Neuronal stem cell (in vitro differentiated cells): ENCODE measurements at places on chromosomes 4 and X.

DNA sequence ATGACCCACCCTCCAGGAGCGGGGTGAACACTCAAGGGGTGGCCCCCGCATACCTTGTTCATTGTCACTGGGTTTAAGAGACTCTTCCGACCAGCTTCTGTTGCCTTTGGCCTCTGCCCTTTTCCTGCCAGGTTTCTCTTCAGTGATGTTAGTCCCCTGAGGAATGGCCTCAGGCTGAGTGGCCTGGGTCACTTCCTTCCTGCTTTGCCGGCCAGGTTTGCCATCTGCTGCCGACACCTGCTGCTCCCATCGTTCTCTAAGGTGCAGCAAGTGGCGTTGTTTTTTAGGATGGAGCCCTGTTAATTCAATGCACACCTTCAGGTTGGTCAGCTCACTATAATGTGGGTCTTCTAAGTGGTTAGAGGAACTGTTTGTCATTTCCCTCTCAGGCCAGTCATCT lies 34.2 kb downstream of the BCOR start:
- no peak for DNase-seq

- DNase-seq: no peak
These were observed 7.3 kb upstream of the SEL1L3 start for GRCh38 chr4:25870081-25870480.

DNA sequence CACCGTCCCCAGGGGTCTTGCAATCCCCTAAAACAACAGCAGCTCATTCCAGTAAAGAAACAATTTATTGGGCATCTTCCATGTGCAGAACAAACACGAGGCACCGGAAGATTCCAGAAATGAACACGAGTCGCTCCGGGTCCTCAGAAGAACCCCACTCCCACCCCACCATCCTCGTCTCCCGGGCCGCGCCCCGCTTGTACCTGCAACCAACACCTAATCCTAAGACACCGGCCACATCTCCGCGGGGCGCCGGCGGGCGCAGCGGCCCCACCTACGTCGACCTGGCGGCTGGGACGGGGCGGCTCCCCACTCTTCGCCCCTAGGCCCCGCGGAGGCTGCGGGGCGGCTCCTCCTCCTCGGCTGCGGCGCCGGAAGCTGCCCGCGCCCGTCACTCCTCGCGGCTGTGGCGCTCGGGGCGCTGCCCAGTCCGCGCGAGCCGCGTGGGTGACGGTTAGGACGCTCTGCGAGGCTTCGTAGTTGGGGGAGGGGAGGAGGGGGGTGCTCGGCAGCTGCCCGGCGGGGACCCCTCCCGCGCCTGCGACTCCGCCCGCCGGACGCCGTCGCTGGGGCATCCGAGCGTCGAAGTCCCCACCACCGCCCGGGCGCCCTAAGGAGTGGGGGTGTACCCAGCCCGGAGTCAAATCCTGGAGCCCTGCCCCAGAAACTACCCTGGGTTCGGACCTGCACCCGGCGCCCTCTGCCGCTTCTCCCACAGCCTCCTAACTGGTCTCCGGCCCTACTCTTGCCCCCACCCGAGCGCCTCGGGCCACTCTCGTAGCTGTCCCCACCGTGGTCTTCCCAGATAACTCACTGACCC lies at the start of gene CCDC158:
TSS of gene CCDC158 (minus strand) at position 380 of the 820 bp plus-strand sequence. CDS start 17,934 bp downstream, outside the sequence.
- DNase-seq: no peak

DNA sequence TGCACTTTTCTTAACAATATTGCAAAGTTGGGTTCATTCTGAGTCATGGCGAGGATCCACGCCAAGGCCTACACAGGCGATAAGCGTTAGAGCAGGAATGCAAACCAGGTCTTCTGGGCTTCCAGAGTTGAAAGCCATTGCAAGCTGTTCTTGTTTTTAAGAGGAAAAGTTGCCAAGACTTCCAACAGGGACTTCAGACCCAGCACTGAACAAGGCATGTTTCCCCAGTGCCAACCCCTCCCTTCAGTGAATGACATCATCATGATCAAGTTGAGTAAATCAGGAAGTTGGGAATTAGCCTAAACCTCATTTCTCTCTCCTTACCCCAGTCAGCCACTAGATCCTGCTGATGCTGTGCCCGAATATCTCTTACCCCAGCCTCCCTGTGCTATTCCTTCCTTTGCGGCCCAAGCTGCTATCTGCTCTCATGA lies 355.1 kb downstream of the HS3ST1 start:
- DNase-seq: no peak

GRCh38 chr4:101835121-101835904 lies 44.8 kb downstream of the BANK1 start:
- no peak for DNase-seq

- DNase-seq: no peak
These were observed 1391.6 kb downstream of the ADGRL3 start for GRCh38 chr4:62591756-62592155.

- no peak for DNase-seq
These were observed 21.6 kb downstream of the KANTR start for GRCh38 chrX:53115550-53115874.

GRCh38 chrX:57899906-57900305 lies 10.4 kb downstream of the ZXDA start:
- DNase-seq: no peak

- no peak for DNase-seq
These were observed 13.2 kb downstream of the IQSEC2 start for GRCh38 chrX:53268173-53268572.

- no peak for DNase-seq
These were observed 164.1 kb downstream of the GASK1B start for GRCh38 chr4:158008551-158009218.

- no peak for DNase-seq
These were observed 50.2 kb downstream of the SUPT20HL1 start for GRCh38 chrX:24410514-24411189.

- DNase-seq: no peak
These were observed 9.0 kb upstream of the DUSP9 start for GRCh38 chrX:153638041-153638371.

GRCh38 chr4:112951362-112952312 lies 97.8 kb upstream of the ANK2 start:
- no peak for DNase-seq

- DNase-seq: no peak
These were observed 144.4 kb downstream of the ZNF674 start for GRCh38 chrX:46400530-46401443.

GRCh38 chr4:13615161-13615560 lies 12.4 kb downstream of the BOD1L1 start:
- DNase-seq: no peak

DNA sequence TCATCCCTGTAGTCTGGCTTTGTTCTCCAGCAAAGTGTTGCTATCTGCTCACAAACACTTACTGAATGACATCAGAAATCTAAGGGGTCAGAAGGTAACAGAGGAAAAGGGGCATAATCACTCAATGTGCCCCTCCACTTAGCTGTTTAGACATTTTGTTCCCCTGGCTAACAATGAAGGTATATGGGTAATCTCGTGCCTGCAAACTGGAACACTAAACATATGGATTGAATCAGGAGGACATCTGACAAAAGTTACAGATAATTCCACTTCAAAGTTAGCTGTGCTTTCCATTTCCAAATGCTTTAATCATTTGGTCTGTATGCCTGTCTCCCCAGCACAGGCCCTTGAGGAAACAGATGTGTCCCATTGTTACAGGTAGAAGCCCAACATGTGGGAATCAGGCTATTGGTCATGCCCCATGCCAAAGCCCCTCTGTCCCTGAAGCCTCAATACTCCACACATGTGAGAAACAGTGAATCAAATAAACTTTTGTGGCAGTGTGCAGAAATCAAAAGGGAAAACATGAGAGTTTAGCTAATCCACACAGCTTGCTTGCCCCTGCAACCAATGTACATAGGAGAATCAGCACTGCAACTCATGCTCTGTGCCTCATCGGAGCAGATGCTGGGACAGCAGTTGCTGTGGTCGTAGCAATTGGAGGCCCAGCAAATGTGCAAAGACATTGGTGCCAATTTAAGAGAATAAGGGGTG lies 111.7 kb downstream of the RNF150 start:
- DNase-seq: no peak

- no peak for DNase-seq
These were observed 71.5 kb upstream of the HPRT1 start for GRCh38 chrX:134388161-134389109.

DNA sequence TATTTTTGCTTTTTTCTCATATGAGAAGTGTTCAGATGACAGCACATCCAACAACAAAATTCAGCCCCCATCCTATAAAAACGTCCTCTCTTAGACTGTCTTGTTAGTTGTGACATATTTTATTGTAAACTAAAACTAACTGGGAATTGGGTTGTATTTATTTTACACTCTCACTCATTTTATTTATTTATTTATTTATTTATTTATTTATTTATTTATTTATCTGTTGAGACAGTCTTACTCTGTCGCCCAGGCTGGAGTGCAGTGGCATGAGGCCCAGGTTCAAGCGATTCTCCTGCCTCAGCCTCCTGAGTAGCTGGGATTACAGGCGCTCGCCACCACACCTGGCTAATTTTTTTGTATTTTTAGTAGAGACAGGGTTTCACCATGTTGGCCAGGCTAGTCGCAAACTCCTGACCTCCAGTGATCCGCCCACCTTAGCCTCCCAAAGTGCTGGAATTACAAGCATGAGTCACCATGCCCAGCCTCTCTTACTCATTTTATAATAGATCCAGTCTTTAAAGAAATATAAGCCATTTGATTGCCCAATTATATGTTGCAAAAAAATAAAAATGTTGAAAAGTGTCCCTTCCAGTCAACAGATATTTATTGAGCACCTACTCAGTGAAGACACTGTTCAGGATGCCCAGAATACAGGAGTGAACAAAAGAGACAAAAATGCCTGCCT lies 44.6 kb downstream of the PALLD start:
- no peak for DNase-seq

DNA sequence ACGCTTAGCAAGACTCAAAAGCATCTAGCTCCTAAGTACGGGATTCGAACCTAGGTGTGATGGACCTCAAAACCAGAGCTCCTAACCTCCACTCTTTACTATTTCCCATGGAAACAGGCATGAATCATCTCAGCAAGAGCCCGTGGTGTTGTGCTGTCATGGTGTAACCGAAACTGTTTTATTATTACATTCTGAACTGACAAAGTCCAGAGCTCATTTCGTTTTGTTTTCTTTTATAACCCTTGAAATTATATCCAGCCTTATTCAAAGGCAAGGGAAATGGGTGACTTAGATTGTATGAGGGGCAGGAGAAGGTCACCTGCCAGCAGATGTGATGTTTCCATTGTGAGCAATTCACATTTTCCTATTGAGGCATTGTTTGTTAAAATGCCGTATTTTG lies 301.1 kb downstream of the FRMPD4 start:
- no peak for DNase-seq

DNA sequence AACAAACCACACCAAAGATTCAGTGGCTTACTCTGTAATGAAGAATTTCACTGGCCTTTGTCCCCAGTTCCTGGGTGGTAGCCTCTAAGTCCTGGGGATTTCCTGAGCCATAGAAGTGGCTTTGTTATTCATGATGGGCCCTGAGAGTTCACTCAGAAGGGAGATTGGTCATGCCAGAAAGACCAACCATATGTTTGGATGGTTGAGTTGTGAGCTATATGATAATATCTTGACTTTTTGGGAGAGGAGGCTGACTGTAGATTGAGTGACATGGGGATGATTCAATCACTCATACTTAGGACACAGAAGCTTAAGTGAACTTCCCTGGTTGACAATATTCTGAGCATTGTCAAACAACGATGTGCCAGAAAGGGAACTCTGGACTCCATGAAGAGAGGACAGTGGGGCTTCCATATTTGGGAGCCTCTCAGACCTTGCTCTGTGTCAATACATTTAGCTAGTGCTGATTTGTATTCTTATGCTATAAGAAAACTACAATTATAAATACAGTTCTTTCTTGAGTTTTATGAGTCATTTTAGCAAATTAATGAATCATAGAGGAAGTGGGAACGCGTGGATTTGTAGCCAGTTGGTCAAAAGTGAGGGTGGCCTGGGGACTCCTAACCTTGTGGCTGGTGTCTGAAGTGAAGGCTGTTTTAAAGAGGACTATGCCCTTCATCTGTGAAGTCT lies 392.0 kb downstream of the GBA3 start:
- no peak for DNase-seq

GRCh38 chr4:15526924-15527592 lies 57.4 kb downstream of the CC2D2A start:
- DNase-seq: no peak

GRCh38 chr4:33065749-33066148 lies 2345.6 kb downstream of the PCDH7 start:
- no peak for DNase-seq

DNA sequence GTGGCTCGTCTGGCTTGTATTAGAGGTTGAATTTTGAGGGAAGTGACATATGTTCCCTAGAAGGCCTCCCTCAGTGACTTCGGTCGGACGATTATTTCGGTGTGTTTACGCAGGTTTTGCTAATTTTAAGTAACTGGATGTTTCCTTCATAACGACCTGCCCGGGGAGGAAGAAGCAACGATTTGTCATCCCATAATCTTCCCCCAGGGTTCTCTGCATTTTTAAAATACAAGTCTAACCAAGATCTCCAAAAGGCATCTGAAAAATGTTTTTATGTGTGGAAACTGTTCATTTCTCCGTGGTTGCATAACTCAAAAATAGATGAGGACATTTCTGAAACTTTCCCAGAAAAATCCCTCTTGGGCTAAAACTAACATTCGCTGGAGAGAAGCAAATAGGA lies 195.4 kb downstream of the SHOX start:
- no peak for DNase-seq

GRCh38 chrX:137482136-137482535 lies 83.8 kb upstream of the ZIC3 start:
- no peak for DNase-seq

DNA sequence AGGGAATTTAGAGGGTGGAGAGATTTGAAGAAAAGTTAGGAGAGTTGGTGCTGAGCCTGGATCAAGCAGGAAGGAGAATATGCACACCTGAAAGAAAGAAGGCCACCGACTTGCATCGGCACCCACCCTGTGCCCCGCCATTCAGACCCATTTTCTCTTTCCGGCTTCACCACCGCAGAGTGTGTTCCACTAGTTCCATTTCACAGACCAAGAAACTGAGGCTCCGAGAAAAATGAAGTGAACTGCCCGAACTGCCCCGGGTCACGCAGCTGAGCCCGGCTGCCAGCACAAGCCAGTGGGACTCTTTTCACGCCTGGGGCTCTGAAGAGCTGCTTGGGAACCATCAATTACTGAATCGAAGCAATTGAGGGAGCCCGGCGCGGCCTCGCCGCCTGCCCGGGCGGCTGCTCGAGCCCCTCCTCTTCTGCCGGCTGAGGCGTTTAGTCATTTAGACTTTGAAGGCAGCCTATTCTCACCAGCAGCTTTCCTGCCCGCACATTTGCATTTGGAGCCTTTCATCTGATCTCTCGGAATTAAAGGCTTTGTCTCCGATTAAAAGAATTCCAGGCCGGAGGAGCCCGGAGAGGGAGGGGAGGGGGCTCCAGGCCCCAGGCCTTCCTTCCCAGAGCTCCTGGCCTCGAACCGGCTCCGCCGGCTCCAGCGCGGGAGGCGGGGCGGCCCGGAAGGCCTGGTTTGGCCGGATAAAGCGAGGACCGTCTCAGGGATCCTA lies 140.2 kb upstream of the PJA1 start:
- peak; percentile 73 for DNase-seq

- no peak for DNase-seq
These were observed 301.4 kb upstream of the AADAT start for GRCh38 chr4:170391066-170391740.

GRCh38 chrX:11146411-11146810 lies 35.3 kb downstream of the HCCS start:
- no peak for DNase-seq
